ENCODE measurements at places on chromosomes 2 and 18.
A peak's percentile ranks its signal among the peaks of the same experiment; 100 is the strongest.

DNA sequence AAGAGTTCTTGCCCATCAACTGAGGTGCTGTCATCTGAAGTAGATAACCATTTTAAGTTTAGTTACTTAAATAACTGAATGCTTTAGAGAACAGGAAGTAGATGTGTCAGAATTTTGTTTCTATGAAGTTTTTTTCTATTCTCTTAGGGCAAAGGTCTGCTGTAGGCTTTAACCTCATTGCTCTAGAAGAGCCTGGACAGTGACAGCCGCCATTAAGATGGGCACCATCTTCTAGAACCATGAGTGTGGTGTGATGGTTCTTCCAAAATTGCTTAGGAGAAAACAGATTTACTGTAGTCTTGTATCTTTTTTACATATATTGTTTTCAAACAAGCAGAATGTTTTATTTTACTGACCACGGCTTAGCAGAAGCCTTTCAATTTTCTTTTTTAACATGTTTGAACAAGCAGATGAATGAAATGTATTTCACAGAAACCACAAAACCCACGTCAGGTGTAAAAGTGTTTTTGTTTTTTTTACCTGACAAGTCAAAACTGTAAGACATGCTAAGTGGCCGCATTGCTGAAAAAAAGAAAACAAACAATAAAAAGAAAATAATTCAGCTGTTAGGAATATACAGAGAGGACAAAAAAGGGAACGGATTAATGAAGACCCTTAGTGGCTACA, 77.9 kb downstream of the PRELID3A start:
- no peak for DNase-seq

DNA sequence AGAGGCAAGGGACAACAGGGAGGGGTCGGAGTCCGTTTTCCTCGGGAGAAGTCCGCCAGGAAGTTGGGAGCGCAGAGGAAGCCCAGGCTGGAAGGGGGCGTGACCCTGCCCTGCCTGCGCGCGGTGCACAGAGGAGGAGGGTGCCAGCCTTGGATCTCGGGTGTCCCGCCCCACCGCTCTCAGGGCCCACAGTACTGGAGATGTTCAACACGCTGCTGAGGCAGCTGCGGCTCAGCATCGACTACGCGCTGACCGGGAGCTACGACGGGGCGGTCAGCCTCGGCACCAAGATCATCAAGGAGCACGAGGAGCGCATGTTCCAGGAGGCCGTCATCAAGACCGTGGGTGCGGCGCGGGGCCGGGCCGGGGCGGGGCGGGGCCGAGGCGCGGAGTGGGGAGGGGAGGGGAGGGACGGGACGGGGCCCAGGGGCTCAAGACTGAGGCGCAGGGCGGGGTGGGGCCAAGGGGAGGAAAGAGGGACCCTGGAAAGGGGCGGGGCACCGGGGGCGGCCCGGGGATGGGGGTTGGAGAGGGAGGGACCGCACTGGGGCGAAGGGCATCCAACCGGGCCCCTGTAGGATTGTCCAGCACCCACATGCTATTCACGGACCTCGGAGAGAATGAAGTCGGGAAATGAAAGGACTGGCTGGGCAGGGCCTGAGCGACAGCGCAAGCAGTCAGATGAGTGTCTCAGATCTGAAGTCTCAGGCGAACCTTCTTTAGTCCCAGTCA, 36.6 kb downstream of the POMC start:
- no peak for DNase-seq

- no peak for DNase-seq
Measured at GRCh38 chr2:240620149-240620731, 5.0 kb upstream of the GPR35 start.

- DNase-seq = no peak
Measured at GRCh38 chr2:11552260-11552638, 18.4 kb downstream of the GREB1 start.

GRCh38 chr18:46155641-46156051, 51.5 kb downstream of the HAUS1 start:
- DNase-seq = no peak

- peak; percentile 27 for DNase-seq
Measured at GRCh38 chr18:28963481-28963880, 786.6 kb upstream of the CDH2 start.

DNA sequence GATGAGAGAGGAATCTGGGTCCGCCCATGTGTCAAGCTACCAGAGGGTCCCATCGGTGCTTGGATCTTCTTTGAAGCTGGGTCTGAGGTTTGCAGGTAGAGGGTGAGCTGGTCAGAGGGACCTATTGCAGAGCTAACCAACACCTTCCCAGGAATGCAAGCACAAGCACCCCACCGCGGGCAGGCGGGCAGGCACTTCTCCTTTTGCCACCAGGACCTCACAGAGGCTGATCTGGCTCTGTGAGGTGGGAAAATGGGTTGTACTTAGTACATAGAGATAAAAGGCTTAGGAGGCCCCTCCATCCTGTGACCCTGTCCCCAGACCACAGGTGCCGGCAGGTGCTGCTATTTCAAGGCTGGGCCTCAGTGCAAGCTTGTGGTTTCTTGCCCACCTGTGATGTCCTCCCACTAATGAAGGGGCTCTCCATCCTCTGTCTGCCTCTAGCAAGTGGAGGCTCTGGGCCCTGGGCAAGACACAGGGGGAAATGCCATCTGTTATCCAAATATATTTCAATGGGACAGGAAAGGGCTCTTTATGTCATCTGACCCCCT, 31.4 kb upstream of the IL37 start:
- DNase-seq = no peak

DNA sequence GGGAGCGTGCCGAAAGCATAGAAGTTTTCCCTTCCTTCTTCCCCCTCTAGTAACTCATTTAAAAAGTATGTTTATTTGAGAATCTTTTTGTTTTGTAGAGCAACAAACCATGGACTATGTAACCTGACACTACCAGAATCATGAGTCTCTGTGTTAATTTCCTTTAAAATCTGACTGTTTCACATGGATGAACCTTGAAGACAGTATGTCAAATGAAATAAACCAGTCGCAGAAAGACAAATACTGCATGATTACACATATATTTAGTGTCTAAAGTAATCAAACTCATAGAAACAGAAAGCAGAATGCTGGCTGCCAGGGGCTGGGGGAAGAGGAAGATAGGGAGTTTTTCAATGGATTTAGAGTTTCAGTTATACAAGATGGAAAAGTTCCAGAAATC, 32.3 kb downstream of the PTPN2 start:
- no peak for DNase-seq

DNA sequence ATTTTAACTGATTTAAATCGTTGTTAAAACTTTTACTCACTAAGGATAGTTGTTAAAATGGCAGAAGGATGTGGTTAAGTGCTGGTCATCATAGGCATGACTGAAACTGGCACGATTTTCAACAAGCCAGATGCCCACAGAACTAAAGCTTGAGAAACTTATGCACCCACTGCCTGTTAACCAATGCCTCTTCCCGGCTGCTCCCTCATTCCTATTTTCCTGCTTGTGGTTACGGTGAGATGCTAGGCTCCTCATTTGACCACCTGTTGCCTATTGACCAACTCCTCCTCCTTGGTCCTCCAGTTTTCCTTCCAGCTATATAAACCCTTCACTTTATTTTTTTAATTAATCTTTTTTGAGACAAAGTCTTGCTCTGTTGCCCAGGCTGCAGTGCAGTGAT, 238.7 kb downstream of the TFCP2L1 start:
- DNase-seq = no peak

GRCh38 chr2:171217330-171217729, 56.6 kb upstream of the TLK1 start:
- no peak for DNase-seq

- no peak for DNase-seq
Measured at GRCh38 chr2:183455056-183455455, 330.8 kb downstream of the NUP35 start.

DNA sequence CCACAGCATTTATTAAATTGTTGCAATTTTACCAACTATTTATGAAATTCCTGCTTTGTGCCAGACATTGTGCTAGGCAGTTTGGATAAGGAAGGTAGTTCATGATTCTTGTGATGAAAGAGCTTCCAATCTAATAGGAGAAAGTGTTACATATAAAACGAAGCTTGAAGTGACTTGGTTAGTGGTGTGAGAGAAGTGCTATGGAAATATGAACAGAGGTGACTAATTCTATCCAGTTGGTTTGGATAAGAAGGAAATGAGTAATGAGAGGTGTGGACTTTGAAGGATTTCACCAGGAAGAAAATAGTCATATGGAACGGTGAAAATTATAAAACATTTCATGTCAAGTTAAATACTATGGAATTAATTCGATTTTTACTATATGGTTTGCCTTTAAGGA, 48.6 kb downstream of the EML6 start:
- no peak for DNase-seq

- DNase-seq = no peak
Measured at GRCh38 chr2:200862532-200863000, 1.9 kb downstream of the CLK1 start.

- DNase-seq = no peak
Measured at GRCh38 chr18:49861659-49862058, 48.3 kb upstream of the ACAA2 start.

DNA sequence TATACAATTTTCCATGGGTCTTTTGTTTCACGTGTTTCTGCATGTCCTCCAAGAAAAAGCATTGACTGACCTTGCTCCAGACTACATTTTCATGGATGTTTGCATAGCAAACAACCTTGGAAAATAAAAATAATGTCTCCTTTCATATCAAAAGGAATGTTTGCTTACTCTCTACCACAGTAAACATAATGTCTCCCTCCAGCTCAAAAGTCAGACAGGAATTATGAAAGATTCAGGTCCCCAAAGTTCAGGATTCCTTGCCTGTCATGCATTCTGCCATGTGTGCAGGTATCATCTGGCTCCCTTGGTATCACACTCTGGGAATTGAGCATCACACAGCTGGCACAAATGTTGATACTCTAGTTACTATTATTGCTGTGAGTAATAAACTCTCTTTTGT, 103.1 kb upstream of the ZC3H15 start:
- no peak for DNase-seq

GRCh38 chr2:85981579-85982247, 92.9 kb upstream of the ST3GAL5 start:
- no peak for DNase-seq

- no peak for DNase-seq
Measured at GRCh38 chr2:214217599-214217998, 193.3 kb upstream of the VWC2L start.

DNA sequence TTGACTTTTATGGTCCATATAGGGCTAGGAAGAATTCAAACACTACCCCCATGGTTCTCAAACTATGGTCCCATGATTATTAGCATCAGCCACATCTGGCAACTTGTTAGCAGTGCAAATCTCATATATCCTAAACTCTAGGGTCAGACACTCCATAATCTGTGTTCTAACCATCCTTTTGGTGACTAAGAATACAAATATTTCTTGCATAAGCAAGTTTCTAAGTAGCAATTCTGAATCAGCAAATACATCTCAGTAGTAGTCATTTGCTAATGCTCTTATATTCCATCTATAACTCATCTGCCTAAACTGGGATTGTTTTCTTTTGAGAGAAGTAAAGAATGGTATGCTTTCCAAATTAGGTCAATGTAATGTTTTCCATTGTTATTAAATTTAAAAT, 447.3 kb downstream of the TMX3 start:
- DNase-seq = no peak

GRCh38 chr2:208025814-208026184, 472 bp upstream of the PLEKHM3 start:
- DNase-seq = no peak

- DNase-seq = no peak
Measured at GRCh38 chr2:239310401-239311061, 90.3 kb downstream of the HDAC4 start.

GRCh38 chr2:170973225-170973491, 44.1 kb downstream of the GORASP2 start:
- DNase-seq = no peak

DNA sequence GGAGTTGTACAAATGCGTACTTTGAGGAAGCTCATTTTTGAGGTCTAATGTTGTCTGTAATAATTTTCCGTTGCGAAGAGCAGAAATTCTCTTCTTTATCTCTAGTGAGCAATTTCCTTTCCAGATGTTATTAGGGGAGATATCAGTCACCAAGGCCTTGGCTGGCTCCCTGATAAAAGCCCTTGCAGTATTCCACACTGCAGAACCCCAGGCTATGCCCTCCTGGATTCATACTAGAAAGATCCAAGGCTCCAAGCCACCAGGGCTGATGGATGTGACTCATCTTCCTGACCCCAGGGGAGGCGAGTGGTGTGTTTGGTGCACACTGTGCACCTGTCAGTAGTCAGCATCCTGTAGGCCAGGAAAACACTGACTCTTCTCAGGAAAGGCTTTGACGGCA, 34.7 kb downstream of the INO80C start:
- DNase-seq = no peak

DNA sequence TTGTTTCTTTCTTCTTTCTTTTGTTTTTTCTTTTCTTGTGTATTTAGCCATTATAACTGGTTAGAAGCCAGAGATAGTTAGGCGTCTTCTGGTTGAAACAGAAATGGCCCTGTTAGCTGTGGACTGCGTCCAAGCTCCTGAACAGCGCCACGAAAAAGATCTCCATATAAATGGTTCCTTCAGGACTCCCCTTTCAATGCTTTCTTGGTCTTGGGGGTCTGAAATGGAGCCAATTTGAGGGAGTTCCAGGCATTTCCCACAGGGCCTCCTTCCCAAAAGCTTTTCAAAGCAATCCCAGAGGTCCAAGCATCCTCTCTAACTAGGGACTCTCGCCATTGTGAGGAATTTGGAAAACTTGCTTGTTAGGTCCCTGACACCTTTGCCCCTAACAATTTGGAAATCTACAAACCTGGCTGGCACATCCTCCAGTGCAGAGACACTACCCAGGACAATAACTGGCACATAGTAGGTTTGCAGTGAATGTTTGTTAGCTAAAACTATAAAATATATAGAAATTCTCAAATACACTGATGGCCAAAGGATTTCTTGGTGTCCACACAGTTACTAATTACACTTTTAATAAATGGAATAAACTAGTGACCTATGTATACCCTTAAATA, 80.1 kb downstream of the MYCN start:
- no peak for DNase-seq

DNA sequence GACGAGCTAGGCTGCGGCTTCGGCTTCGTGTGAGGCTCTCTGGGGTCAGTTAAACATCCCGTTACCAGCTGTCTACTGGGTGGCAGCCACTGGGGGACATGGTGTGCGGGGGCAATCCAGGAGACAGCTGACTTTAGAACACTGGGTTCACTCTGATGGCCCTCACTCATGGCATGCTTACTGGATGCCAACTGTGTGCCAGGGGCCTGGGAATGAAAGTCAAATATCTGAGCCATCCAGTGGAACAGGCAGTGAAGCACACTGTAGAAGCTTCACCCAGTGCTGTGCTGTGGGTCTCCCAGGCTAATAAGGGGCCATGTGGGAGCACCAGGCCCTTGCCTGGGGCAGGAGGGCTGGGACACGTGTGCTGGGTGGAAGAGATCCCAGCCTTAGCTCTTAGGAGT, 48.3 kb downstream of the GLI2 start:
- no peak for DNase-seq

GRCh38 chr2:191401287-191401686, 156.1 kb downstream of the MYO1B start:
- no peak for DNase-seq

DNA sequence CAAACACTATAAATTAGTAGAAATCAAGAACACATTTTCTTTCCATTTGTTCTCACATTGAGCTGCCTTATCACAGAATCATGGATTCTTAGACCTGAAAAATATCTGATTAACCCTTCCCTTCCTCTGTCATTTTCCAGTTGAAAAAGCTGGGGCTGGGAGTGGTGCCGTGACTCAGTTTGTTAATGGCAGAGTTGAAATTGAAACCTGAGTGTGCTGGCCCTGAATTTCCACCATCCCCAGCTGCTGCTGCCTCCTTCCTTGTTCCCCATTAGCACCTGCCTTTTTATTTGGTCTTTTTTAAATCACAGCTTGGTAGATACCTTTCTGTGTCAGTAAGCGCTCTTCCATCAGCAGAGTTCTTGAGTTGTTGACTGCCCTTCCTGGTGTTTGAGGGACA, 10.6 kb downstream of the FARP2 start:
- no peak for DNase-seq

GRCh38 chr2:120910164-120910563, 174.5 kb downstream of the GLI2 start:
- DNase-seq = no peak

Measured in NCI-H1694 treated with DMSO at 0.1 percent for 48 hours (cell line).